Right cardiac atrium (tissue), 5 donors: ENCODE measurements at places on chromosomes 1 and 21.

DNA sequence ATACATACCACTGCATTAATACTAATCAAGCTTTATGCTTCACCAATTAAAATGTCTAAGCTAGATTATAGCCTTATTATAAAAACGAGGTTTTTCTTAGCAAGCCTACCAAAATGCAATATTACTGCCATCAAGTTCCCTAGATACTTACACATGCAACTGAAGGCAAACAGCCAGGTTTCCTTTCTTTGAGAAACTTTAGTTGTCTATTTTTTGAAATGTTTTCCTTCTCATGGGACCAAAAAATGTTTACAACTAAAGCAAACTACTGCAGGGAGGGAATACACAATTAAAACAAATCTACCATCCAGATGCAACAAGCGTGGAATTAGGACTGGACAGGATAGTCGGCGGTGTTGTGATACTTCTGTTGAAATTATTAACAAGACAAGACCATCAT, 1.3 kb downstream of the ZNF644 start:
- DNase-seq = no peak

GRCh38 chr1:1554926-1555915, 14.8 kb upstream of the TMEM240 start:
- peak; percentile 63 for DNase-seq

GRCh38 chr1:234680331-234680904, 70.4 kb upstream of the IRF2BP2 start:
- no peak for DNase-seq

- no peak for DNase-seq
Measured at GRCh38 chr21:14833666-14834351, 231.0 kb downstream of the NRIP1 start.

- DNase-seq = no peak
Measured at GRCh38 chr21:46607636-46608035, 2.8 kb upstream of the S100B start.

- DNase-seq = no peak
Measured at GRCh38 chr1:199394856-199395255, 632.7 kb upstream of the NR5A2 start.

DNA sequence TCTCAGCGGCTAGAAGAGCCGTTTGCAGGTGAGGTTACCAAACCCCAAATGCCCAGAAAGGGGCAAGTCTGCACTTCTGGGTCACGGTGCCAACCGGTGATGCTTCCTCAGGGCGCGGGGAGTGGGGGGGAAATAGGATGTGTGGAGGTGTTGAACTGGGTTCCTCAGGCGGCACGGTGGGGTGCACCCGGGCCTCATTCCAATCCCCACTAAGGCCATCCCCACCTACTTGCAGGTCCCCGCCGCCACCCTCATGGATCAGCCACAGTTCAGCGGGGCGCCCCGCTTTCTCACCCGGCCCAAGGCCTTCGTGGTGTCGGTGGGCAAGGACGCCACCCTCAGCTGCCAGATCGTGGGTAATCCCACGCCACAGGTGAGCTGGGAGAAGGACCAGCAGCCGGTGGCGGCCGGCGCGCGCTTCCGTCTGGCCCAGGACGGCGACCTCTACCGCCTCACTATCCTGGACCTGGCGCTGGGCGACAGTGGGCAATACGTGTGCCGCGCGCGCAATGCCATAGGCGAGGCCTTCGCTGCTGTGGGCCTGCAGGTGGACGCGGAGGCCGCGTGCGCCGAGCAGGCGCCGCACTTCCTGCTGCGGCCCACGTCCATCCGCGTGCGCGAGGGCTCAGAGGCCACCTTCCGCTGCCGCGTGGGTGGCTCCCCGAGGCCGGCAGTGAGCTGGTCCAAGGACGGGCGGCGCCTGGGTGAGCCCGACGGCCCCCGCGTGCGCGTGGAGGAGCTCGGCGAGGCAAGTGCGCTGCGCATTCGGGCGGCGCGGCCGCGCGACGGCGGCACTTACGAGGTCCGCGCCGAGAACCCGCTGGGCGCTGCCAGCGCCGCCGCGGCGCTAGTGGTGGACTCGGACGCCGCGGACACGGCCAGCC, 3.9 kb downstream of the OBSCN start:
- DNase-seq = no peak

DNA sequence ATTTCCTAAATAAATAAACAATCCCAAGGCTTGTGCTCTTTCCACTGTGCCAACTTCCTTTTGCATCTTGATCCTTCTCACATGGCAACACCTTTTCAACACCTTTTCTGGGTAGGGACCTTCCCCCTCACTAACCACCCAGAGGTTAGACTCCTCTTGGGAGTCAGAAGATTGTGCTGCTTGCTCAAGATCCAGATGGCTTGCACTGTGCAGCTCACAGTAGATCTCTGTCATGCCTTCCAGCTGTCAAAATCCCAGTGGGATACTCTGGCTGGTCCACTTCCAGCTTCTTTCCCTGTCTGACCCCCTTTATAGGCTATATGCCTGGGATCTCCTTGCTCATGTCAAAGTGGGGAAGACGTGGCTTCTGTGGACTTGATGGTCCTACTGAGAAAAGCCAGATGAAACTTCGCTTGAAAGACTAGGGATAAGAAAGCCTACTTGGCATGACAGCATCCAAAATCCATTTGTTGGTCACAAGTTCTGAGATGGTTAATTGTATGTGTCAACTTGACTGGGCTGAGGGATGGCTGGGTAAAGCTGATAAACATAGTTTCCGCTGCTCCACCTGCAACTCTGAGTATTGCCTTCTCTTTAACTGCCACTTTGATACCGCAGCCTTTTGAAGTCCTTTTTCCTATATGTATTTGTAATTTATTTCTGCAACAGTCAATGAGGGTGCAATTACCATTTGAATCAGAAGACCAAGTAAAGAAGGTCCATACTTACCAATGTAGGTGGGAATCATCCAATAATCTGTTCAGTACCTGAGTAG, 74.5 kb downstream of the S1PR1 start:
- no peak for DNase-seq

- no peak for DNase-seq
Measured at GRCh38 chr21:33089395-33090119, 19.6 kb downstream of the OLIG1 start.

DNA sequence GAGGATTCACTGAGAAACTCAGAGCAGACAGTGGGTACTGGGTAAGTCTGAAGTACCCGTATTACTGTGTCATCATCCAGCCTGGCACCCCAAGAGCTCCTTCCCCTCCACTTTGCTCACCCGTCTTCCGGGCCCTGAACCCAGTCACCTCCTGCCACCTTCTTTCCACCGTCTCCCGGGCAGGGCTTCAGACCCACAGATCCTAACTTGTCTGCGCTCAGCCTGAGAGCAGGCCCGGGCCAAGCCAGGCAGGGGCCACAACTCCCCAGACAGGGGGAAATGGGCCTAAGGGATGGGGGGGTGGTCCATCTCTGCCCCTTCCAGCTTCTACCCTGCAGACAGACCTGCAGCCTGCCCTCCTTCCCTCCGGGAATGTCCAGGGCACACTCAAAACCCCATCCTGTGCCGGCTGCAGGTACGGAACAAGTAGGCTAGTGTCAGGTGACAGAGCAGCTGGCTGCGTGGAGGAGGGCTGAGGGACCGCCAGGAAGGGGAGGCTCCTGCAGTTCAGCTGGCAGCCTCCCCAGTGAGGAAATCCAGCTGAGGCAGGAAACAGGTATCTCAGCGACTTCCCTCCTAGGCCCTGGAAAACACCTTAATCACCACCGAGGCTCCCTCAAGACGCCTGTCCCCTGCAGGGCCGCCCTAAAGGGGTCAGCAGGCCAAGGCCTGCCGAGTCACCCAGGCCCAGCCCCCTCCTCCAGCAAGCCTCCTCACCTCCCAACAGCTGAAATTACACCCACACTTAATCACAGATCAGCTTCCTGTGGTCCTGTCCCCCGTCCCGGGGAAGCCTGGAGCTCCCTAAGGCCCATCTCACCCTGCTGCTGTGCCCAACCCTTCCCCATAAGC, 3.5 kb downstream of the HSPG2 start:
- DNase-seq = peak; percentile 76

DNA sequence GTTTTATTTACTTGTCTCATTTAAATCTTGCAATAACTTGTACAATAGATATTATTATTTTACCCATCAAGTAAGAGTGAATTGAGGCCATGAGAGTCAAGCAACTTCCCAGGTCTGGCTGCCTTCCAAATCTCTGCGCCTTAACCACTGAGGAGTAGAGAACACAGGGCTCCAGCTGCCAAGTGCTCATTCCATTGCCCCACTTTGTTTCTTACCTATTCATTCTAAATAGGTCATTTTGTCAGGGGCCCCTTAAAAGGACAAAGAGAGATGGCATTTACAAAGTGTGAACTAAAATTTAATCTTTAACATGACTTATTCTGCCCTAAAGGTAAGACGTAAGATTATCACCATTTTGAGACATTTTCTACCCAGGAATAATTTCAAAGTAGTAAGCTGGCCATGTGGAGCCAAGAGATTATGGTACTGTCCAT, 3.5 kb downstream of the PPP1R15B start:
- DNase-seq = peak; percentile 77

DNA sequence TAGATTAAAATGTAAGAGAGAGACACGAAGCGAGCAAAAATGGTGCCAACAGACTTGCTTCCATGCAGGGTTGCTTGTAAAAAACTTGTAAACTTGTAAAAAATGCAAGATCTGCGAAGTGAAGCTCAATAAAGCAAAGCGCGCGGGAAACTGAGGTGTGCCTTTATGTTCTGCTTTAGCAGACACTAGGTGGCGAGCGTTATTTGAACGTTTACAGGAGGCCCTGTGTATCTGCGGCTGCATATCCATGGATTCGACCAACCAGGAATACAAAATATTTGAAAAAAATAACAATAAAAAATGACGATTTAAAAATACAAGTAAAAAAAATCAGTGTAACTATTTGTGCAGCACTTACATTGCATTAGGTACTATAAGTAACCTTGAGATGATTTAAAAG, 1.5 kb downstream of the UBE2G2 start:
- DNase-seq = no peak

DNA sequence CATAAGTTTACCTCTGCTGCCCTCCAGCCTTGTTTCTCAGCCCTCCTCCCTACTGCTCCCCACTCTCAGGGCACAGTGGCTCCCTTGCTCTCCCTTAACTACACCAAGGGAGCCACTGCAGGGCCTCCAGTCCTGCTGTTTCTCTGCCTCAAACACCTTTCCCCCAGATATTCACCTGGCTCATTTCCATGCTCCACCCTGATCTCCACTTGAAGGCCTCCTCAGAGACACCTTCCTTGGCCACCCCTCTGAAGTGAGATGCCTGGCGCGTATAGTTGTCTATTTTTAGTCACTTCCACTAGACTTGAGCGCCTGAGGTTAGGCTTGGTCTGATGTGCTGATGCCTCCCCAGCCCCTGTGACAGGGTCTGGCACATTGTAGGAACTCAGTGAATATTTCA, 34.9 kb downstream of the SEC16B start:
- DNase-seq = peak; percentile 58

GRCh38 chr1:155011004-155011416, 8.4 kb downstream of the ZBTB7B start:
- no peak for DNase-seq

DNA sequence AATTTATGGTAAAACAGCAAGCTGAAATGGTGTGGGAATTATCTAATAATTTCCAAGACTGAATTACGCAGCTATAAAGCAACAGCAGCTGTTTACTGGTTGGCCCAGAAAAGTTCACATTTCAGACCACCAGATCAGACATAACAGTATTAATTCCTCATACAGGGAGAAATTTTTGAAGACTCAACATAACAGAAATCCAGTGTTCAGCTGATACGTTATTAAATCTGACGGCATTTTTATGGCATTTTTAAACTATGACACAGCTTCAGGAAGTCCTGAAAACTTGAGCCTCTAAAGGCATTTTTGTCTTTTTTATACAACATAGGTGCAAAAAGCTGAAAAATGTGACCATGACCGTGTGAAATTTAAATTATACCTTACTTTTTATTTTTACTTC, 91.2 kb downstream of the APP start:
- DNase-seq = no peak

- no peak for DNase-seq
Measured at GRCh38 chr1:21406659-21407058, 33.3 kb upstream of the NBPF3 start.

DNA sequence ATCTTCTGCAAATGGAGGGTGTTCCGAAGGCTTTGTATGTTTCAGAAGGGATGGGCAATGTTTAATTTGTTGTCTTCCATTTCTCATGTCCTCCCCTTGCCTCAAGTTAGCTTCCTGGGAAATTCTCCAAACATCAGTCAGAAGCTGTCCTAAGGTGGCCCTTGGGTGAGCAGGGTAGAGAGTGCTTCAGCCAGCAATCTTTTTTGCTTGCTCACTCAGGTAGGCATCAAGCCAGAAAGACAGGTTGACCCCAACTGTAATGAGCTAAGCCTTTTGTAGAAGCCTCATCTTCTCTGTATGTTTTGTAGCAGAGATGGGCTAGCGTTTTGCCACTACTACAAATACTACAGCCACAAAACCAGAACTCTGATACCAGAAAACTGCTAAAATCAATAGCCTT, 321.5 kb upstream of the FAM78B start:
- no peak for DNase-seq

GRCh38 chr1:247415423-247416361, at the start of gene NLRP3:
Gene NLRP3 (plus strand): TSS chr1:247416173. CDS start chr1:247418801, 2,628 bp downstream.
- no peak for DNase-seq

GRCh38 chr1:225373155-225373554, 54.7 kb downstream of the LBR start:
- DNase-seq = no peak

- no peak for DNase-seq
Measured at GRCh38 chr1:90719330-90720144, 2.4 kb upstream of the BARHL2 start.

GRCh38 chr1:220451532-220451931, 76.4 kb upstream of the MARK1 start:
- DNase-seq = no peak

DNA sequence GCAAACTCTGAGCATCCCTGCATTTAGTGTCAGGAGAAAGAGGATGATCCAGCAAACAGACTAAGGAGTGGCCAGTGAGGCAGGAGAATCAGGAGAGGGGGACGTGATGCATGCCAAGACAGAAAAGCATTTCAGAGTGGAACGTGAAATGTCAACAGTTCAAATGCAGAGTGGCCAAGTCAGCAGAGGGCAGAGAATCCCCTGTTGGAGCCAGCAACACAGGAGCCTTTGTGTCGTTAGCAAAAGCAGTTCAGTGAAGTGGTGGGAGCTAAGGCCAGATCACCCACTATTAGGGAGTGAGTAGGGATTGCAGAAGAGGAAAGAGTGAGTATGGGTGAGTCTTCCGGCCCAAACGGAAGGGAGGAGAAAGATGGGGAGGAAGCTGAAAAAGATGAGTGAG, 6.6 kb upstream of the FCRL6 start:
- DNase-seq = no peak

GRCh38 chr1:62689524-62689923, 1.3 kb upstream of the DOCK7 start:
- DNase-seq = no peak

DNA sequence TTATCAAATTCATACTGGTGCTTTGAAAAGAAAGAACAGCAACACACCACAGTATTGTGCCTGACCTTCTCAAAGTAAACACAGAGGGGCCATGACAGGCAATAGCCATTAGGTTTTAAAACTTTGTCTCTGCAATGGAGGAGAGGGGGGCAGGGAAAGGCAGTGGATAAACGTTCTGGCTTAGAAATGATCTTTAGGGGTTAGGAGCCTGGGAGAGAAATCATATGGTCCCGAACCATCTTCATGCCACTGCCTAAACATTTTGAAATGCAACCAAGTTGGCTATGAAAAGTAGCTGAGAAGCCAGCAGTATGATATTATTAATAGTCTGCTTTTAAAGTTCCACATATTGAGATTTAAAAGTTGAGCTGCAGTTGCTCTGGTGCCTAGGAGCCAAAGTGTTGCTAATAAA, 39.8 kb downstream of the PLPP3 start:
- DNase-seq = no peak

- no peak for DNase-seq
Measured at GRCh38 chr1:24098102-24098501, 13.8 kb downstream of the MYOM3 start.

- no peak for DNase-seq
Measured at GRCh38 chr1:24151175-24151533, 8.2 kb upstream of the IL22RA1 start.
